ENCODE measurements at places on chromosomes 3 and 15.
A peak's percentile ranks its signal among the peaks of the same experiment; 100 is the strongest.

DNA sequence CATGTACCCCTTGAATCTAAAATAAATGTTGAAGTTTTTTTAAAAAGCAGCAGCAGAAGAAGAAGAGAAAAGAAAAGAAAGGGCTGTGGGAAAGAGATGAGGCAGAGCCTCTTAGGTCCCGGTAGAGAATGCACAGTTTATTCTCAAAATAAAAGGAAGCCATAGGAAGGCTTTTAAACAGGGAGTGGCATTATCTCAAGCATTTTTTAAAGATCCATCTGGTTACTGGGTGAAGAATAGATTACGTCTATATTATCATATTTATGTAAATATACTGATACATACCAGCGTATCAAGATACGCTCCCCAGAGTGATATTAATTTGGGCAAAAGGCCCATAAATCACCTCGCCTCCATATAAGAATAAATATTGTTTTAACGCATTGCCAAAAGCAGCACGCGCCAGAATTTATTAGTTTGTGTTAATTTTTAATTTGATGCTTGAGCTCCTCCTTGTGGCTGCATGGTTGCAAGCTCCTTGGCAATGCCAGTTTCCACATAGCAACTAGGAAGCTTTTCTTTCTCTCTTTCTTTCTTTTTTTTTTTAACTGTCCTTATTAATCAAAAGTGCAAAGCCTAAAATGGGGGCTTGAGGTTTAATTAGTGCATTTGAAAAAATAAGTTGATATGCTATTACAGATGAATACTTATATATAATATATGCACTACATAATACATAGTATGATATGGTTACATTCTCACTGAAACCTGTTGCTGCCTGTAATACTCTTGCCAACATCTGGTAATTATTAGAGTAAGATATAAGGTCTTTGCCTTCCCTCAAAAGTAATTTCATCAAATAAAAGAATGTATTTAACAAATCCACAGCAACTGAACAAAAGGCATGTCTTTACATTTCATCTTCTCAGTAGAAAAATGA, 242.8 kb upstream of the UBE2E2 start:
- no peak for DNase-seq

- DNase-seq = no peak
Measured at GRCh38 chr3:46193436-46193835, 14.7 kb downstream of the CCR1 start.

GRCh38 chr3:63022114-63022513, 146.9 kb upstream of the CADPS start:
- DNase-seq = no peak

DNA sequence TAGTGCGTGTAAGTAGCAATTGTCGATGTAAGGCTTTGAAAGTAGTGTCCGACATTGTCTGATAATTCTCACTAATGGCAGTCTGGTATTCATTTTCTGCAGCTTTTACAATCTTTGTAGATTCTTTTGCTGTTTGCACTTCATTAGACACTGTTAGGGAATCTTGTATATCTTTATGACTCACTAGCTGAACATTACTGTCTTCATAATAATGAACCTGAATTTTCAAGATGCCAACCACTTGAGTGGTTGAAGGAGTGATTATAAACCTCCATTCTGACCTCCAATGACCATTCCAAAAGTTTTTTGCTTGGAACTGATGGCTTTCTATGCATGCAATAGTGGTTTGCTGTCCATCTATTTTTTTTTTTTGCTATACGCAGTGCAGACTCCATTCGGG, 76.4 kb upstream of the MFGE8 start:
- no peak for DNase-seq

DNA sequence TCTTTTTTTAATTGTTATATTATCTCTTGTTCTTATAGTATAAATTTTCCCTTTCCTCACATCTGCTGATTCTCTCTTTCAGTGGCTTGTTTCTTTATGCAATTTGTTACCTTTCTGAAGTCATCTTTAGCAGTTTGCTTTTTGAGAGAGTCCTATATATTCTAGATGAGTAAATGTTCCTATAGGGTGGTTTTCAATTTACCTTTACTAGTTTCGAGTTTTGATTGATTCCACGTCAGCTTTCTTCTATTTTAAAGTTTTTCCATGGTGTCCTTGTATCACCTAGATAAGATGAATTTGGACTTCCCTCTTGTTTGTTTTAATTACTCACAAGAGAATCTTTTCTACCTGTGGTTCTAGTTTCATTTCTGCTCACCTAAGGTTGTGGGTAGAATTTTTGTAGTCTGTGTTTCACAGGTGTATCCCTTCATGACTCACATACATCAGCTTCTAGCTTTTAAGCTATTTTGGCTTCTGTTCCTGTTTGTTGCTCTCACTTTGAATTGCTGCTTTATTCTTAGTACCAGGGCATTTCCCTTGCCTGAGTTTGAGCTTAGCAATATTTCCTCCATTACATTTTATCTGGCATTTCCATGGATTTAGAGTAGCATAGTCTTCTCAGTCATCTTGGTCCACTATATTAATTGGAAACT, 6.4 kb downstream of the TEX9 start:
- DNase-seq = no peak

DNA sequence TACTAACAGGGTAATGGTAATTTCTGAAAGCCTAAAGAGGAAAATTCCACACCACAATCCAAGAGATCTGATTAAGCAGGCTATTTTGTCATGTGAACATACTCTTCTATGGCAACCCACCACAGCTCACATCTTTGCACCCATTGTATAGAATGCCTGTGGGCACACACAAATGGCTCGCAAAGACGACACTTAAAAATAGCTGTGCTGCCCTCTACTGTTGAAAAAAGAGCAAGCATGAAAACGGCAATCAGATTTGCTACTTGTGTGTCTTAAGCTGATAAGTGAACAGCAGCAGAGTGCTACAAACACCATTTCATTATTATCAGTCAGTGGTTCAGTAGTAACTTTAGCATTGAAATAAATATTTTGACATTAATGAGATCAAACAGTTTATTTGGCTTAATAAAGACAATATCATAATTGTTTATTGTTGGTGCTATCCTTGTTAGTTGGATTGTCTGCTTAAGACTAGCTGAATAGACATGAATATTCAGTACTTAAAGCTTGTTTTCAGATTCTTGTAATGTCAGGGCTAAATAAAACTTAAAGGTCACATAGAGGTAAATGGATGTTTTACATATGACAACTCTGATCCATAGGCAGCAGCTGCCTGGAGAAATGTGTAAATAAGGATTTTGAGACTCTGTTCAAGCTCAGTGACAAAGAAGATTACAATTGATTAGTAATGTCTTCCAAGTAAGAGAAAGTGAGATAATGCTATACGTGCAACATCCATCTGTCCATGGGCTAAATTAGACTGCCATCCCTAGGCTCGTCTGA, 199.1 kb downstream of the LRRN1 start:
- DNase-seq = no peak

DNA sequence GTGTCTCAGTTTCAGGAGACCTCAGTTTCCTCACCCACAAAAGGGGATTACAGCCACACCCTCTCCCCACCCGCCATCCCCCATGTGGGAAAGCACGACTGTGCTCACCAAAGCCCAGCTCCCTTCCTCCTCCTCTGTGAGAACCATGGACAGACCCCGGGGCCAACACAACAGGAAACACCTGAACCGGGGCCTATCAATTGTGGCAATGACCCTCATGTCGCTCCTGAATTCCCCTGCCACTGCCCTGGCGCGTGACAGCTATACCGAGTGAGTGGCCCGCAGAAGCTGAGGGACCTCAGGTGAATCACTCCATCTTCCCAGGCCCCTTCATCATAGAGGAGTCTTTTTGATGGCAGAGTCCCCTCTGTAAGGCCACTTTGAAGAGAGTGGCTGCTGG, 28.6 kb downstream of the PLEKHO2 start:
- no peak for DNase-seq

DNA sequence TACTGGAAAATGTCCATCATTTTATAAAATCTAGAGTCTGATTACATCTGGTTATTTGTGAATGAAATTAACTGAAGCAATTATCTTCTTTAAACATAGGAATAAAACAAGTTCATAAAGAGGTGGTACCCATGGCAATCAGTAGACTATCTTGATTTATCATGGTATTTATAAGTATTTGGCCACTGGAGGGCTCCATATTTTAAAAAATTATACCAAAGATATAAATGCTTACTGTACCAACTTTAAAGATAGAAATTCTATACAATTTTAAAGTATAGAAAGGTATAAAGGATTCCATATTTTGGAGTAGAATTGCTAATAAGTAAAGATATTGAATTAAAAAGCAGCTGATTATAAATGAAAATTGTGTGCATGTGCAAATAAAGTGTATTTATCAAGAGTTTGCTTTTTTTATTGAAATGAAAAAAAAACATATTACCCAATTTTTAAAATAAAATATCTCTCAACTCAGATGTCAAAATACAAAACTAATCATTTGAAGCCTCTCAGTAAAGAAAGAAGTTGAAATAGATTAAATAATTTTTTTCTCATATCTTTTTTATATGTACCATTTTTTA, 105.3 kb downstream of the BBX start:
- DNase-seq = no peak

GRCh38 chr3:46228260-46229242, 13.7 kb upstream of the CCR3 start:
- no peak for DNase-seq

DNA sequence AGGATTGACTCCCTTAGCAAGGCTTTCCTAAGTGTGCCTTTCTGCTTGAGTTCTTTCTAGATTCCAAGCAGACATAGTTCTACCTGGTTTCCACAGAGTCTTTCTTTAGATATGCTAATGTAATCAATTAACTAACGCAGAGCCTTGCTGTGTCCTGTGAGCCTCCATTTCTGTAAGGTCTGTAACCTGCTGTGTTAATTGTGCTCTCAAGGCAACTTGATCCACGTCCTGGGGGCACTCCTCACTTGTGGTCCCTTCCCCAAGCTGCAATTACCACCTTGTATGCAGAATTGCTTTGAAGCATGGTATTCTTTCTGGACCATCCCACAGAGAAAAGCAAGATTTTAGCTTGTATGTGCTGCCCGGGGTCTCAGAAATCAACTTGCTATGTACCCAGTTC, 29.5 kb upstream of the THSD4 start:
- no peak for DNase-seq

DNA sequence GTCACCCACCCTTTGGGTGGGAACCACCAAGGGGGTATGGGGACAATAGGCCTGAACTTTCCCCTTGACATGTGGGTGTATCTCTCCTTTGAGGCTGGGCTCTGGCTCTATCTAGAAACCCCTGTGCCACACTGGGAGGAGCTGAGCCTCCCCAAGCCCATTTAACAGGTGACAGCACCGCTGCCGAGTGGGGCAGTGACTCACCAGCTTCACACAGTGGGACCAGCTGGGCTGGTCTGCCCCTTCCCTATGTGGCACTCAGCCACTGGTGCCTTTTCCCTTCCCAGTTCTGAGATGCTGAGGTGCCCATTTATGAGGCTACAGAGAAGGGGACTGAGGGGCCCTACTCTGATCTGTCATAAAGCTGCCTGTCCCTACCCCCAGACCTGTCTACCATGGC, 5.1 kb downstream of the PSTPIP1 start:
- DNase-seq = peak; percentile 35

DNA sequence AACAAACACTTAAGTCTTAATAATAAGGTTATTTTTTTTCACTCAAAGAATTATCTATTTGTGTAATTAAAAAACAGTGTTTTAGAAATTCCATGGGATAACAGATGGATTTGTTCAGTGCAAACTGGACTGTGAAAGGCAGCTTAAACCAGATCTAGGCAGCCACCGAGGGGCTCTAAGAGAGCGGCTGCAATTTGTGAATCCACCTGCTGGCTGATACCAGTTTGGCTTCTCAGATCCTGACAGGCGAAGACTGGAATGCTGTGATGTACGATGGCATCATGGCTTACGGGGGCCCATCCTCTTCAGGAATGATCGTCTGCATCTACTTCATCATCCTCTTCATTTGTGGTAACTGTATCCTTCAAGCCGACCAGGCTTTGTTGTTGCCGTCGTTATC, 119.6 kb downstream of the CHDH start:
- no peak for DNase-seq

- no peak for DNase-seq
Measured at GRCh38 chr3:128799653-128800052, 73.7 kb downstream of the RAB7A start.

Measured in aorta (tissue), 5 donors.